ENCODE measurements at places on chromosomes 1 and 21. TPM values are rescaled to one million over a fixed set of nuclear protein-coding genes. Genes with fewer than 3 reads are reported as not detected.

- no peak overlapping the region for H3K27ac ChIP-seq
- no peaks in the 10 kb centered on the region for H3K36me3 ChIP-seq
- H3K27me3 ChIP-seq, result no peaks in the 10 kb centered on the region
- H3K4me3 ChIP-seq, result no peak overlapping the region
Observed at GRCh38 chr1:32536117-32536516, 3.1 kb upstream of the ZBTB8A start.

- no peaks in the 10 kb centered on the region for H3K36me3 ChIP-seq
- no peak overlapping the region for H3K27ac ChIP-seq
- no peaks in the 10 kb centered on the region for H3K27me3 ChIP-seq
- no peaks in the 10 kb centered on the region for H3K4me1 ChIP-seq
- H3K4me3 ChIP-seq, result no peak overlapping the region
- DNase-seq, result no peak
Observed at GRCh38 chr21:14451546-14451945, 68.6 kb upstream of the HSPA13 start.

DNA sequence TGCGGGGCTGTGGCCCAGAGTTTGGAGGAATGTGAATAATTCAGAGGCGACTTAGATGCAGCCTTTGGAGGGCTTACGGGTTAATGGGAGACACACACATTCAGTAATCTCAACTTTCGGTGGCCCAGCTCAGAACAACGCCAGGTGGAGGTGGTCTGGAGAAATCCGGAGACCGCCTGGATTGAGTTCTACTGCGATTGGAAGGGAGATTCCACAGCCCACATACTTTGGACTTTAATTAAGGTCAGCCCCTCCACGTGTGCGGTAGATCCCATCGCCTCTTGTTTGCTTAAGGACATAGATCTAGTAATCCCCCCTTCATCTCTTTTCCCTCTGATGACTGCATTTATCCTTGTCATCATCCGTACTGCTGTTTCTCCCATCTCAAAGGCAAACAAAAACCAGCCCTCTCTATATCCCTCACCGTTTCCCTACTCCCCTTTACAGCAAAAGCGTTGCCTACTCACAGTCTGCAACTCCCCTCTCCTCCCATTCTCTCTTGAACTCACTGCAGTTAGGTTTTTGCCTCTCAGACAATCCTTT, 720 bp upstream of the BSDC1 start:
- peak overlapping the region; percentile 94 for H3K4me3 ChIP-seq
- no peaks in the 10 kb centered on the region for H3K4me1 ChIP-seq
- no peaks in the 10 kb centered on the region for H3K27me3 ChIP-seq
- H3K27ac ChIP-seq, result peak overlapping the region; percentile 92
- no peaks in the 10 kb centered on the region for H3K36me3 ChIP-seq
- DNase-seq, result no peak

- no peaks in the 10 kb centered on the region for H3K27me3 ChIP-seq
- no peaks in the 10 kb centered on the region for H3K4me1 ChIP-seq
- DNase-seq, result peak; percentile 95
- H3K4me3 ChIP-seq, result peak within 1 kb of the TSS; percentile 88
- no peaks in the 10 kb centered on the region for H3K36me3 ChIP-seq
- peak within 1 kb of the TSS; percentile 88 for H3K27ac ChIP-seq
Observed at GRCh38 chr1:61724813-61725694, at the start of gene TM2D1. Gene TM2D1, minus strand, starts transcription at chr1:61725141. Its CDS starts 21 bp downstream, at chr1:61725120.

DNA sequence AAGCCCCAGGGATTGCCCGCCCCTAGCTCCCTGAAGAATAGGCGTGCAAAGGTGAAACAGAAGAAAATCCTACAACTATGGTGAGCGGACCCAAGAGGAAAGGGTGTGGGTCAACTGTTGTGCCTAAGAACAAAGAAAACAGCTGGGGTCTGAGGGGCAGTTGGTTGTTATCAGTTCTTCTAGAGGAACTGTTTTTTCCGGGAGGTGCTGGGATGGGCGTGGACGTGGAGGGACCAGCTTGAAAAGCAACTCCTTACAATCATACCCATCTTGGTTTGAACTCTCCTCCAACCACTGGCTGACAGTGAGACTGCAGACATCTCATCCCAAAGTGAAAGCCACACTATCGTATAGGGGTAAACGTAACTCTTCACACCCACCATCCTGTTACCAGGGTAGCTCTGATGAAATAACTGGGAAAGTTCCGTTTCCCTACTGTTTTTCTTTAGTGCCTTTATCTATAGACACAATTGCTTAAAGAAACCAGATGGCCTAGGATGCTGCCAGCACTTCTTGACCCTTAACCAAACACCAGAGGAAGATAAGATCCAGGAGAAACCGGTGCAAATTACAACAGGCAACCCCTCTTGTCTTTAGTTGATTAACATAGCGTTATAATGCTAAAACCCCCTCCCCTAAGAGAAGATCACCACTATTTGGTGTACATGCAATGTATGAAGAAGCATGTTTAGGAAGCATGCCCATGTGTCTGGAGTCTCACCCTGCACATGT, 25.6 kb upstream of the FAM89A start:
- no peaks in the 10 kb centered on the region for H3K36me3 ChIP-seq
- H3K4me3 ChIP-seq, result no peak overlapping the region
- no peak for DNase-seq
- no peaks in the 10 kb centered on the region for H3K27me3 ChIP-seq

- peaks cover 8% of the 10 kb centered on the region for H3K4me1 ChIP-seq
- no peaks in the 10 kb centered on the region for H3K27me3 ChIP-seq
- peak overlapping the region; percentile 73 for H3K4me3 ChIP-seq
- H3K27ac ChIP-seq, result peak overlapping the region; percentile 85
- no peaks in the 10 kb centered on the region for H3K36me3 ChIP-seq
Observed at GRCh38 chr1:56644064-56644918, 823 bp upstream of the PRKAA2 start.

GRCh38 chr1:47179017-47179987, 10.5 kb downstream of the PDZK1IP1 start:
- H3K4me1 ChIP-seq, result peaks cover 14% of the 10 kb centered on the region
- H3K4me3 ChIP-seq, result peak overlapping the region; percentile 47
- H3K36me3 ChIP-seq, result no peaks in the 10 kb centered on the region
- H3K27ac ChIP-seq, result peak overlapping the region; percentile 19
- peak; percentile 92 for DNase-seq

DNA sequence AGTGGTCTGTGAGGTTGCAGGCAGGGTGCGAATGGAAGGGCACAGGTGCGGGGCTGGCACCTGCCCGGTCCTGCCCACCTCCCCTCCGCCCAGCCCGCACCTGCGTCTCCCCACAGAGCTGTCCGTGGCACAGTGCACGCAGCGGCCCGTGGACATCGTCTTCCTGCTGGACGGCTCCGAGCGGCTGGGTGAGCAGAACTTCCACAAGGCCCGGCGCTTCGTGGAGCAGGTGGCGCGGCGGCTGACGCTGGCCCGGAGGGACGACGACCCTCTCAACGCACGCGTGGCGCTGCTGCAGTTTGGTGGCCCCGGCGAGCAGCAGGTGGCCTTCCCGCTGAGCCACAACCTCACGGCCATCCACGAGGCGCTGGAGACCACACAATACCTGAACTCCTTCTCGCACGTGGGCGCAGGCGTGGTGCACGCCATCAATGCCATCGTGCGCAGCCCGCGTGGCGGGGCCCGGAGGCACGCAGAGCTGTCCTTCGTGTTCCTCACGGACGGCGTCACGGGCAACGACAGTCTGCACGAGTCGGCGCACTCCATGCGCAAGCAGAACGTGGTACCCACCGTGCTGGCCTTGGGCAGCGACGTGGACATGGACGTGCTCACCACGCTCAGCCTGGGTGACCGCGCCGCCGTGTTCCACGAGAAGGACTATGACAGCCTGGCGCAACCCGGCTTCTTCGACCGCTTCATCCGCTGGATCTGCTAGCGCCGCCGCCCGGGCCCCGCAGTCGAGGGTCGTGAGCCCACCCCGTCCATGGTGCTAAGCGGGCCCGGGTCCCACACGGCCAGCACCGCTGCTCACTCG, 23.3 kb downstream of the FTCD start:
- DNase-seq, result no peak
- no peak overlapping the region for H3K4me3 ChIP-seq
- H3K36me3 ChIP-seq, result peaks cover 17% of the 10 kb centered on the region
- peak overlapping the region; percentile 55 for H3K27ac ChIP-seq
- H3K4me1 ChIP-seq, result no peaks in the 10 kb centered on the region
- no peaks in the 10 kb centered on the region for H3K27me3 ChIP-seq

DNA sequence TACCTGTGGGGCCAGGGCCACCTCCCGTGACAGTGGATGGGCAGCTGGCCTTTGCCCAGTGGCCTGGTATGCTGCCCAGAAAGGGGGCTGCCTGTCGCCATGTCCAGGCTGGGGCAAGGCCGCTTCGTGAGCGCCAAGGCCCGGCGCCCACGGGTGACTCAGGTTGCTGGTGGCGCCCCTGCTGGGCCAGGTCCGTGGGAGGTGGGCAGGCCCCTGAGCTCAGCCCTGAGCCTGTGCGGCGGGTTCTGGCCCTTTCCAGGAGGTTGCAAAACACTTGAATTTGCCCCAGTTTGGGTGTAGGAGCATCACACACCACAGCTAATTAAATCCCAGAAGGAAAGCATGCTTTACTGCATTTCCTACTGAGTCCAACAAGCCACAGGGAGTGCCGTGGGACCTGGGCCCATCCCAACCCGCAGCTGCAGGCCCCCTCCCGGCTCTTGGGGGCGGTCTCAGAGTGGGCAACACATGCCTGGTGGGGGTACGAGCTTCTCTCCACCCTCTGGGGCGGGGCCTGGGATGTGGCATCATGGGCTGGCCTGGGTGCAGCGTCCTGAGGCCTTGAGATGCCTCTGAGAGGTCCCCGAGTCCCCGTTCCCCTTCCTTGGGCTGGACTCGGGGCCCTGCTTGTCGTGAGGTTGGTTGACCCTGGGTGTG, 159.8 kb downstream of the PEX14 start:
- H3K27ac ChIP-seq, result peak overlapping the region; percentile 84
- H3K36me3 ChIP-seq, result peaks cover 13% of the 10 kb centered on the region
- H3K4me3 ChIP-seq, result no peak overlapping the region
- no peaks in the 10 kb centered on the region for H3K27me3 ChIP-seq
- peaks cover 41% of the 10 kb centered on the region for H3K4me1 ChIP-seq
- no peak for DNase-seq

DNA sequence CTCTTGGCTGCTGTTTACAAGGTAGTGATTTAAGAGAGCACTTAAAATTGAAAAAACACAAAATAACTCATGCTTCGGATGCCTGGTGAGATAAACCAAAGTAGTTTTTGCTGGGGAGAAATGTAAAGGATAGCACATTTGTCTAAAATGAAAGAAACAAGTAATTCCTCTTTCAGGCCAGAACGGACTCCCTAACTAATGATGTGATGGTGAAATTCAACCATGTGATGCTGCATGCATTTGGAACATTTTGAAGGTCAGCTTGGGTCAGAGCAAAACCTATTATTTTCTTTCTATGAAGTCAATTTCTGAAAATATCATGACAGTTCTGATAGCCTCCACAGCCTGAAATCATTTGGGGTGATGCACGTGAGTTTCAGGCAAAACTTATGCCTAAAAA, 27.6 kb downstream of the NMNAT2 start:
- H3K36me3 ChIP-seq, result no peaks in the 10 kb centered on the region
- H3K4me1 ChIP-seq, result no peaks in the 10 kb centered on the region
- no peaks in the 10 kb centered on the region for H3K27me3 ChIP-seq
- H3K27ac ChIP-seq, result no peak overlapping the region
- DNase-seq, result no peak
- no peak overlapping the region for H3K4me3 ChIP-seq

DNA sequence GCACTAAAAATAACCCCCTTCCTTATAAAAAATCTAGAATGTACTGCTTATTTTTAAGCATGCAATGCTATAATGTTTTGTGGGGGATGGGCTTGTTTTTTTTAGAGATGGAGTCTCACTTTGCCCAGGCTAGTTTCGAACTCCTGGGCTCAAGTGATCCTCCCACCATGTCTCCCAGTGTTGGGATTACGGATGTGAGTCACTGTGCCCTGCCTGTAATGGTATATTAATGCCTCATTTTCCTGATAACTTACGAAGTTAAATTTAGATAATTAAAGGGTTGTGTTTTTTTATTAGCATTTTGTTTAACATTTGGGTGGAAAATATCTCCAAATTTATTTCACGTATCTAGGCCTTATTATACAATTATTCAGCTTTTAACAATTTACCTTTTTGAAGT, 6.5 kb downstream of the RNF11 start:
- no peak overlapping the region for H3K27ac ChIP-seq
- DNase-seq, result no peak
- no peaks in the 10 kb centered on the region for H3K4me1 ChIP-seq
- no peaks in the 10 kb centered on the region for H3K36me3 ChIP-seq
- no peaks in the 10 kb centered on the region for H3K27me3 ChIP-seq

CCT3 gene
- 253 TPM for total RNA-seq

TNFRSF1B gene
- total RNA-seq, result 18.6 TPM

TMEM82 gene
- total RNA-seq, result 0.55 TPM

GFI1 gene
- 0.36 TPM for total RNA-seq

OLFML2B gene
- total RNA-seq, result 24.4 TPM

APOBEC4 gene
- not detected for total RNA-seq

ALPL gene
- total RNA-seq, result 2.3 TPM

EPB41 gene
- 27.6 TPM for total RNA-seq

C1orf53 gene
- 3.3 TPM for total RNA-seq
